ENCODE measurements at places on chromosomes 6 and 20.

DNA sequence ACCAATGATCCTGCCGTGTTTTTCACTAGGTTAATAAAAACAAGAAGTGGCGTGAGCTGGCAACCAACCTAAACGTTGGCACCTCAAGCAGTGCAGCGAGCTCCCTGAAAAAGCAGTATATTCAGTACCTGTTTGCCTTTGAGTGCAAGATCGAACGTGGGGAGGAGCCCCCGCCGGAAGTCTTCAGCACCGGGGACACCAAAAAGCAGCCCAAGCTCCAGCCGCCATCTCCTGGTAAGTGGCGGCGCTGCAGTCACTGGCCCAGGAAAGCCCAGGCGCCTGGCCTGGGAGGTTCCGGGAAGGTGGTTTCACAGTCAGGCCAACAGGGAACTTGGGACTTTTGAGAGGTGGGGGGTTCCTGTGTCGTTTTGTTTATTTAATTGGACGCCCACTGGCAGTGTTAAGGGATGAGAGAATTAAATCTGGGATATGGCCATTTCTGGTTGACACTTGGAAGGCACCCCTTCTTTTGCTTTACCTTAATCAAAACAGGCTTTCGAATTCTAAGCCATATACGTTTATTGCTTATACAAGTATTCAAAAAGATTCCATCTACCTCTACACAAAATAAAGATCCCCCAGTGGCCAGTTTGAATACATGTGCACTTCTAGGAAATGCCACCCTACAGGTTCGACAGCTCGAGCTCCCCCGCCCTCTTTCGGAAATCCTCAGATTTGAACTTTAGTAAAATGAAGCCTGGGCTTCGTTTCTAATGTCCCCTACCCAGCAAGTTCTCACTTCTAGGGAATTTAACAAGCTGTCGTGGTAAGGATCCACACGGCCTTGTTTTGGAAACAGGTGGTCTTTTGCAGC lies 138.9 kb downstream of the TMEM242 start:
- DNase-seq, result peak; percentile 47

GRCh38 chr20:4329232-4329631 lies 313.9 kb upstream of the RNF24 start:
- no peak for DNase-seq

DNA sequence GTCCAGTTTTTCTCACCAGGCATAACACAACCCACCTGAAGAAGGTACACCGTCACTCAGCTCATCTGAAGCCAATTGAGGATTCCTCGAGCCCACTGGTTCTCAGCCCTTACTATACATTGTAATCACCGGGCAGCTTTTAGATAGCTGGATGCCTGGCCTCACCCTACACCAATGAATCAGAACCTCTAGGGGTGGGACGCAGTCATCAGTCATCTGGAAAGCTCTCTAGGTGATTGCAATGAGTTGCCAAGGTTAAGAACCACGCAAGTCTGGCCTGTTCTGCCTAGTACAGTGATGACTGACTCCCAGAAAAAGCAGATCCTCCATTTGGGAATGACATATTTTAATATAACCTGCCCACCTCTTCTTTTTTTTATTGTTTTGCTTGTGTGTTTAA lies 41.1 kb downstream of the MC3R start:
- DNase-seq, result no peak

GRCh38 chr6:102813489-102814275 lies 1420.2 kb downstream of the GRIK2 start:
- no peak for DNase-seq

- DNase-seq, result no peak
These were observed 99.5 kb upstream of the TMEM30A start for GRCh38 chr6:75384116-75384515.

GRCh38 chr6:44712353-44713111 lies 325.0 kb downstream of the CDC5L start:
- no peak for DNase-seq

DNA sequence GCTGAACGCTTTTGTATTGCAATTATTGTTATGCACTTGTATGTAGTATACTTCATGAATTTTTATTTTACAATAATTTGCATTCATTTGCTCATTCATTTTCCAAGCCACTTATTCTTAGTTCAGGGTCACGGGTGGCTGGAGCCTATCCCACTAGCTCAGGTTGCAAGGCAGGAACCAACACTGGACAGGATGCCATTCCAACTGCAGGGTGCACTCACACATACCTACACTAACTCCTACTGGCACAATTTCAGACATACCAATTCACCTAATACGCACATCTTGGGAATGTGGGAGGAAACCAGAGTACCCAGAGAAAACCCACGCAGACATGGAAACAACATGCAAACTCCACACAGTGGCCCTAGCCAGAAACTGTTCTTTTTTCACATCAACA lies 61.8 kb downstream of the LMBRD1 start:
- no peak for DNase-seq

DNA sequence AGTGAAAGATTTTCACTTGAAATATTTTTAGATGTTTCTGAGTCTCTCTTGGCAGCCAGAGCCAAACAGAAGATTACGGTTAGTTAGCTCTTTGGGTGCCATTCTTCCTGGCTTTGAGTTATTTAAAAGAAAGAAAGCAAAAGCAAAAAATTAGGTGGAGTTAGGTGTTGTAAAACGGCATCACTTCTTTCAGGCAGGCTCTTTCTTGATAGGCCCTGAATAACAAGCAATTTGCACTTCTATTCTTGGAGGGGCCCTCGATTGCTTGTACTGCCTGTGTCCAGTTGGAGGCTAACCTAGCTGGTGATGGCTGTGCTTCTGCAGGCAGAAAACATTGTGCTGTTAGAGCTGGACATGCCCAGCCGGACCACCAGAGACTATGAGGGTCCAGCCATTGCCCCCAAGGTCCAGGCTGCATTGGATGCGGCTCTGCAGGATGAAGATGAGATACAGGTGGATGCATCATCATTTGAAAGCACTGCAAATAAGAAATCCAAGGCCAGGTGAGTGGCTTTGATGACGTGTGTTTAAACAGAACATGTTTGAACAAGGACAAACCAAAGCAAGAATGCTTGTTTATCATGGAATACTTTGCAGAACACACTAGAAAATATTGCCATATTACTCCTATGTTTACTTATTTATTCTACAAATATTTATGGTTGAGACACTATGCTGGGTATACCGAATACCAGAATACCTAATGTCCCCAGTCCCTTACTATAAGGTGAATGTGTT lies 28.1 kb upstream of the ASXL1 start:
- no peak for DNase-seq

GRCh38 chr6:134830940-134831339 lies 119.0 kb downstream of the ALDH8A1 start:
- no peak for DNase-seq

GRCh38 chr6:149728499-149729234 lies 10.8 kb upstream of the LATS1 start:
- no peak for DNase-seq

GRCh38 chr20:10498200-10498599 lies 63.1 kb downstream of the SLX4IP start:
- DNase-seq, result no peak

DNA sequence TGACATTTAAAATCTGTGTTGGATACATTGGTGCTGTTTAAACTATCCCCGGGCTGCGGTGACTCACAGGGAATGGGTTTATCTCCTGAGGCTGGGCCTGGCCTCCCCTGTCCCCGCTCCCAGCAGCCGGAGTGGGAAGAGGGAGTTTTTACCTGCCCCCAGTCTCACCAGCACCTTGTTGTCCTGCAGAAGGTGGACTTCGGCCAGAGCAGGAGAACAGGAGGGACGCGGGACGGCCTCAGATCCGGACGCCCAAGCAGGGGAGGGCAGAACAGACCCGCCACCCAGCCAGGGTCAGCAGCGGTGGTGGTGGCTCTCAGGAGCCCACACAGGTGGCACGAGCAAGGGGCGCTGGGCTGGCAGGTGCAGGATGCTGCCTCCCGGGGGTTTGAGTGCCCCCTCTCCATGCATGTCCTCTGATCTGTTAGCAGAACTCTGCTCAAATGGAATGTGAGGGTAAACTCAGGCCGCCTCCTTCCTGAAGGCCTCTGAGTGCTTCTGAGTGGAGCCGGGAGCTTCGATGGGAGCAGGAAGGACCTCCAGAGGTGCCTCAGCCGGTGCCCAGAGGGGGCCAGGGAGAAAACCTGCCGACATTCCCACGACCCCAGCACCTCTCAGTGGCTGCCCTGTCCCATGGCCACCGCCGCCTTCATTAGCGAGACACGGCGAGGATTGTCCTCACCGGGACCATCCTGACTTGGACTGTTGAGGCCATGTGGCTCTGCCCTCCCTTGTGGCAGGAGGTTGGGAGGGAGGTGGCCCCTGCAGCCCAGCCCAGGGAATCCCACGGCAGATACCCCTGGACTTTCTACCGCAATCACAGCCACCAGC lies 43.4 kb upstream of the MRGBP start:
- DNase-seq, result no peak

- no peak for DNase-seq
These were observed 42.0 kb downstream of the CDS2 start for GRCh38 chr20:5168651-5169396.

GRCh38 chr6:139175389-139175948 lies 40.6 kb downstream of the HECA start:
- no peak for DNase-seq

GRCh38 chr6:70385901-70386300 lies 27.4 kb upstream of the FAM135A start:
- no peak for DNase-seq

GRCh38 chr6:132971676-132972075 lies 157.3 kb downstream of the RPS12 start:
- no peak for DNase-seq

DNA sequence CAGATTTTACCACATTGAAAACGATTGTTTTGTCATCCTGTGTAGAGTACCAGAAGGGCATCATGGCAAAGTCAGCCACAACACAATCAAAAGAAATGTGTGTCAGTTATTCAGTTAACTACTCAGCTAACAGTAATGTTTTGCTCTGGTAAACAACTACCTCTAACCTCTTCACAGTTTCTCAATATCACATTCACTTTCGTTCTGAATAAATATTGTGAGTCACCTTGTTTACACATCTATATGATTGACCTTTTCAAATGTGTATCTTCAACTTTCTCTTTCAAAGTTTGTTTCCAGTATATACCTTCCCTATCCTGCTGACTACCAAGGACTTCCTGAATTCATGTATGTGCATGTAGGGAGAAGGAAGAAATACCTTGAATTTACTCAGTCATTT lies 216.6 kb upstream of the UFL1 start:
- no peak for DNase-seq

- DNase-seq, result no peak
These were observed 970 bp downstream of the BLTP3A start for GRCh38 chr6:34792605-34793500.

DNA sequence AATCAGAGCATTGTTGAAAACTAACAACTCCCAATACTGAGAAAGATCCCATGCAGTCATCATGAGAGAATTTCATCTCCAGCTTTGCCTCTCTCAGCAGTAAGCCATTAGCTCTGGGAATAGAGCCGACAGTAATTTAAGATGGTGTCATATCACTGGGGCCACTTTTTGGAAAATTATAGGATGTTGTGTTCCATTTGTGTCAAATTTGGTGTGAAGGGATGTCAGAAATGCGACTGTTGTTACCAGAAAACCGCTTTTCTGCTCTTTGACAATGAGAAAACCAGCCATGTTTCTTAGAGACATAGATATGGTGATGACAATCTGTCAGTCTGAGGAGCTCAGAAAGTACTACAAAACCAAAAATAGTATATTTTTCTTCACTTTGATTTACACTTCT lies 106.3 kb upstream of the KHDRBS2 start:
- DNase-seq, result no peak

- DNase-seq, result no peak
These were observed 192.3 kb downstream of the DLL1 start for GRCh38 chr6:170098428-170099170.

GRCh38 chr6:21808045-21808470 lies 214.5 kb downstream of the SOX4 start:
- no peak for DNase-seq

GRCh38 chr6:36624461-36625157 lies 30.4 kb downstream of the SRSF3 start:
- DNase-seq, result no peak

- DNase-seq, result no peak
These were observed 8.7 kb downstream of the SGK2 start for GRCh38 chr20:43567477-43567876.

DNA sequence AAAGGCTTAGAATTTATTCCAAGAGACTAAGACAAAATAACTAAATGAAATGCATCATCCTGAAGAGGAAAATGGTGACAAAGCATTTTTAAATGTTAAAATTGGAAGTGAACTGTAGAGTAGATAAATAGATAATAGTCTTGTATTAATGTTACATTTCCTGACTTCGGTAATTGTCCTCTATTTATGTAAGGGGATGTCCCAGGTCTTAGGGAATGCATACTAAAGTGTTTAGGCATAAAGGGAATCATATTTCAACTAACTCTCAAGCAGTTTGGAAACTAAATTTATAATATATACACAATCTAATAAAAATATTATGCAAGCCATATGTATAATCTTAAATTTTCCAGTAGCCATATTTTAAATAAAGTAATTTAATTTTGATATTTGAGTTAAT lies 159.3 kb downstream of the WDR27 start:
- no peak for DNase-seq

GRCh38 chr6:149428606-149429005 lies 28.5 kb downstream of the SUMO4 start:
- no peak for DNase-seq

DNA sequence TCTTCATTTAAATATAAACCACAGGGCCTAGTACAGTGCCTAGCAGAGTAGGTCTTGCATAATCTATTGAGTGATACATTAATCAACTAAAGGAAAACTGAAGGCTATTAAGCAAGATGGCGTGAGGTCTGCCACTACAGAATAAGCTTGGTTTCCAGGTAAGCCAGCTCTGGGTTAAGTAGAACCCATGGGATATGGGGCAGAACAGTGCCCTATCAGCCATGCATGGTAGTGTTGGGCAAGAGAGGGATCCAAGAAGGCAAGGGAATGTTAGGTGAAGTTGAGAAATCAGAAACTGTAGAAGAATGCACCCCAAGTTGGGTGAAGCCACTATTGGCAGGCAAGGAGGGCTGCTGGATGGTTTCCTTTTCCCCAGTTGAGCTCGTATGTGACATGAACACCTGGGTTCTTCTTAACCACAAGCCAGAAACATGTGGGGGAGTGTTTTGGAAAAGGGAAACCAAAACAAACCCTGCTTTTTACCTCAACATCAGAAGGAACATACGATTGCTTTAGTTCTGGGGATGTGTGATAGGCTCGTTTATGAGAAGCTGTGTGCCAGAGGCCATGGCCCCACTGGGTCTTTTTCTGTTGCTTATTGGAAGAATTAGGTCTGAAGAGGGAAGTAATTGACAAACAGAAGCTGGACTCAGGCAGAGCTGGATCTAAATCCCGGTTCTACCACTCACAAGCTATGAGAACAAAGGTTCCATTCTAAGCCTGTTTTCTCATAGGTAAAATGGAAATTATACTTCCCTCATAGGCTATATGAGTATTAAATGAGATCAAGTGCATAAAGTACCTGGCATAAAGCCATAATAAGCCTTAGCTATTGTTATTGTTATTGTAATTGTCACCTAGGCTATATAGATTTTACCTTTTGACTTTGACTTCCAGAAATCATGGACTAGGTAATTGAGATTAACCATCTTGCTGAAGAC lies 33.5 kb downstream of the NEDD9 start:
- no peak for DNase-seq

GRCh38 chr6:3009930-3010329 lies 10.2 kb downstream of the NQO2 start:
- DNase-seq, result no peak
